ENCODE measurements at places on chromosomes 2 and 18.
A peak's percentile ranks its signal among the peaks of the same experiment; 100 is the strongest.

- no peak for DNase-seq
These were observed 24.6 kb upstream of the FZD7 start for GRCh38 chr2:202009019-202009481.

GRCh38 chr2:200247494-200247893, 59.0 kb upstream of the SPATS2L start:
- no peak for DNase-seq

- no peak for DNase-seq
These were observed 515.6 kb downstream of the ERBB4 start for GRCh38 chr2:212022966-212023365.

- DNase-seq: peak; percentile 38
These were observed 89.1 kb upstream of the KLF7 start for GRCh38 chr2:207254591-207255464.

GRCh38 chr2:133642791-133643191, 74.5 kb upstream of the NCKAP5 start:
- DNase-seq: no peak

DNA sequence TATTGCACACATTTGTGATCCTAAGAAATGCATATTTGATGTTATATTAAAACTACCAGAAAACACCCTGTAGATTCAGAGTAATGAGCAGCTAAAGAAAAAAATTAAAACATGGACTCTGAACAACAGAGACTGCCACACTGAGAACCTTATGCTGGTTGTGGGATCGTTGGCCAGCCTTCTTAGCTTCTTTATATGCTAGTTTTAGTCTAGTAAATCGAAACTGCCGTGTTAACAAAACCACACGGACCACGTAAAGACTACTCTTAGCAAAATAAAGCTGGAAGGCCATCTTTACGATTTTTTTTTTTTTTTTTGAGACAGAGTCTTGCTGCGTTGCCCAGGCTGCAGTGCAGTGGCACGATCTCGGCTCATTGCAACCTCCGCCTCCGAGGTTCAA, 22.8 kb downstream of the PER2 start:
- DNase-seq: no peak

DNA sequence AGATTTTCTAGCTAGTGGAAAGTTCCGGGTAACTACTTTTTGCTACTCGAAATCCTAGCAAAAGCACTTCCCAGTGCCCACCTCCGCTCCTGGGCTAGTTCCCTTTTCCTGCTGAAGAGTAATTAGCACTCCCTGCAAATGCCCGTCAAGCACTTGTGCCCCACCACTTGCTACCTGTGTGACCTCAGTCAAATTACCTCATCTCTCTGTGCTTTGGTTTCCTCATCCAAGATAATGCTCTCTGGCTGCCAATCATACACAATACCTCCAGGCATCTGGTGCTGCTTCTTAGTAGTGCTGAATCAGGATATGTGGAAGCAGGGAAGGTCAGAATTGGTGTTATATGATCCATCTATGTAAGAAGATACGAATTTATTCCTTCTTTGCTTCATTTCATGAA, 102.1 kb upstream of the CDCA7 start:
- no peak for DNase-seq

DNA sequence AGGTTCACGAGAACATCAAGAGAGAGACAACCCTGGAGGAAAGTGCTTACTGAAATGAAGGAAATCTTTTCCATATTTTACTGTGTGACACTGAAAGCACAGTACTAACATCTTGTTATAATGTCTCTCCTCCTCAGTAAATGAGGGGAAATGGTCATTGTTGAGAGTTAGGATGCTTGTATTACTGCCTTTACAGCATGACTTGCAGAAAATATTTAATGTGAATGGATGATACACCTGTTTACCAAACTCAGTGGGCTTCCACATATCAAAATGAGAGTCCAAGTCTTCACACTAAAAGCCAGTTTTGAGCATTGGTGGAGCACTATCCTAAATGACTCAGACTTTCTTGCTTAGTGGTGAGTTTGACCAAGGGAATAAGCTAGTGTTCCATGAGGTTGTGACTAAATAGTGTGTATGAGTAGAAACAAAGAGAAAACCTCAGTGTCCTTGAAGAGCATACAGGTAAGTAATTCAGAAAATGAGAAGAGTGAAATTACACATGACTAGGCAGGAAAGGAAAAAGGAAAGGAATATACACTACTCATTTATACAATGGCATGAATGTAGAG, 930.7 kb upstream of the CELF4 start:
- no peak for DNase-seq

DNA sequence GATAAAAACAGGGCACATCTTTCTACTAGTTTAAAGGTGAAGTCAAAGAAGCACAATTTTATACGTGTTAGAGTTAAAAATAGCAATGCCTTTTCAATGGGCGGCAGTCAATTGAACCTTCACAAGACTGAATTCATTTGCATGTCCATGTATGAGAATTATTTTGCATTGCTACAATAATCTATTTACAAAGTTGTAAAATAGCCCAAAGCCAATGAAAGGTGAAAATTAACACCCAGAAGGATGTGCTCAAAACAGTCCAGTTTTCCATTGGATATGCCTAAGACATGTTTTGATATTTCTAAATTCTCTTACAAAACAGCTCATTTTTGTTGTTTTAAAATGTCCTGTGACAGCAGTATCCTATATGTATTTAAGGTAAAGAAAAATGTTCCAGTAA, 425.1 kb upstream of the SYT4 start:
- DNase-seq: no peak

DNA sequence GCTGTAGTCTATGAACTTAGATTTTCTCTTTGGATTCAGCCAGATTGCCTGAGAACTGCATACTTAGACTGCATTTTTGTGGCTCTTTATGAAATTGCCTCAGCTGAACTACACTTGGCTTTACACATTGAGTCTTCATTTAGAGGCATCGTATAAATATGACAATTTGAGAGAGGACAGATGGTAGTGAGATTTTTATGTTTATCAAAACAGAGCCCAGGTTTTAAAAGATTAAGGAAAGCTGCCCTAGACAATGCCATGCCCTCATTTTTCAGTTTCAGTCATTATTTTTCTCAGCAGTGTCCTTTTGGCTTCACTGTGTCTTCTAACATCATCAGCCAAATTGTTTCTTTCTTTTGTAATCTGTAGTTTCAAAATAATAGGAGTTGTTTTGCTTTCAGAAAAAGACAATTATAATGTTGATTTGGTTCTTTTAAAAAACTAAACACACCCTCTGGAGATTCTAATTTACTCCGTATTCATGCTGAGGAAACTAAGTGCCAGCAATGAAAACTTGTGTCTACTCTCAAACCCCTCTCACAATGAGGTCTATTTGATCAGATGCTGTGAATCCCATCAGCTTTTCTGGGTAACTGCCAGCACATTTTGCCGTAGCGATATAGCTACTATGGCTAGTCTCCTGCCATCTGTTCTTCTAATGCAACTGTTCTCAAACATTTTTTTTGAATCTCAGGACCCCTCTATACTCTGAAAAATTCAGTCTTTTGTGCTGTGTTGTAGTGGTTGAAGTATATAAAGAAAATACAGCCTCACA, 46.2 kb downstream of the TWSG1 start:
- no peak for DNase-seq

GRCh38 chr18:55584201-55584600, 3.8 kb downstream of the TCF4 start:
- DNase-seq: no peak

- DNase-seq: no peak
These were observed 4.3 kb upstream of the INO80C start for GRCh38 chr18:35502052-35502451.

DNA sequence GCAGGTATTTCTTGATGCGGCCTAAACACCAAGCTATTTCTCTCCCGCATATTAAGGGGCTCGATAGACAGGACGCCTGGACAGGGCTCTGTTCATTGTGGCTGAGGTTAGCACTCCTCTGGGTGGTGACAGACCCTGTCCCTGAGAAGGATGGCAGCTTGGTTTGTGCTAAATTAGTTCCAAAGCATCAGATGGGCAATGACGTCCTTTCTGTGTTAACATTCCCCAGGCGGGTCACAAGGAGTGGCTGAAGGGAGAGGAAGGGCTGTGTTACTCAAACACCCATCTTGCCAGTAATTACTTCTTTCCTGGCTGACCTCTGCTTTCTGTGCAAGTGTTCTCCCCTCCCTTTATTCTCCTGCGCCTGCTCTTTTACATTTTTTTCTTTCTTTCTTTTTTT, 75.0 kb downstream of the TMEM247 start:
- no peak for DNase-seq

DNA sequence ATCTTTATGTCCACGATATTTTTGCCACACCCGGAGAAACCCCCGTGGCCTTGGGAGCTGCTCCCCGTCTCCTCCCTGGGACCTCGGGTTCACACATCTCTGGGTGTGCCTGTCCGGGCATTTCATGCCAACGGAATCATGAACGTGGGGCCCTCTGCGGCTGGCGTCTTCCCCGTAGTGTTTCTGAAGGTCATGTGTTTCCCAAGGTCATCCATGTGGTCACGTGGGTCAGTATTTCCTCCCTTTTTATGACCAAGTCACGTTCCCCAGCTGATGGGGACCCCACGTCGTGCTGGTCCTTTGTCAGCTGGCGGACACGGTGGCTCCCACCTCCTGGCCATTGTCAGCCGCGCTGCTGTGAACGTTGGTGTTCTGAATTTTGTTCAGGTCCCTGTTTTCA, 135.7 kb downstream of the NFATC1 start:
- DNase-seq: no peak

DNA sequence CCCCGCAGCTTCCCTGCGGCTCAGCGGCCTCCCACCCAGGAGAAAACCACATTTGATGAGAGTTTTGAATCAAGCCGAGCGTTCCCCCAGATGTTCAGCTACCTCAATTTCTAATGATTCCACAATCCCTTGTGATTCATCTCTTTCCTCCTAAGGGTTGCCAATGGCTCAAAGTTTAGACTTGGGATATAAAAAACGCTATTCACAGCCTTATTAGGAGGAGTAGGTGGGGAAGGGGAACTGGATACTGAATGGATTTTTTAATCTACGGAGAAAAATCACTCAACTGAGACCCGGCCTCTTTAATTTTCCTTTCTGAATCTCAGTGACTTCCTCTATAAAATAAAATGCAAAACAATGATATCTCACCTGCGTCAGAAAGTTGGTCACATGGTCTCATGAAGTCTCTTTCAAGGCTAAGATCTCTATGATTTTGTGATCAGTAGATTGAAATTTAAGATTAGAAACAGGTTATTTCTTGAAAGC, 192.6 kb upstream of the TCF4 start:
- no peak for DNase-seq

DNA sequence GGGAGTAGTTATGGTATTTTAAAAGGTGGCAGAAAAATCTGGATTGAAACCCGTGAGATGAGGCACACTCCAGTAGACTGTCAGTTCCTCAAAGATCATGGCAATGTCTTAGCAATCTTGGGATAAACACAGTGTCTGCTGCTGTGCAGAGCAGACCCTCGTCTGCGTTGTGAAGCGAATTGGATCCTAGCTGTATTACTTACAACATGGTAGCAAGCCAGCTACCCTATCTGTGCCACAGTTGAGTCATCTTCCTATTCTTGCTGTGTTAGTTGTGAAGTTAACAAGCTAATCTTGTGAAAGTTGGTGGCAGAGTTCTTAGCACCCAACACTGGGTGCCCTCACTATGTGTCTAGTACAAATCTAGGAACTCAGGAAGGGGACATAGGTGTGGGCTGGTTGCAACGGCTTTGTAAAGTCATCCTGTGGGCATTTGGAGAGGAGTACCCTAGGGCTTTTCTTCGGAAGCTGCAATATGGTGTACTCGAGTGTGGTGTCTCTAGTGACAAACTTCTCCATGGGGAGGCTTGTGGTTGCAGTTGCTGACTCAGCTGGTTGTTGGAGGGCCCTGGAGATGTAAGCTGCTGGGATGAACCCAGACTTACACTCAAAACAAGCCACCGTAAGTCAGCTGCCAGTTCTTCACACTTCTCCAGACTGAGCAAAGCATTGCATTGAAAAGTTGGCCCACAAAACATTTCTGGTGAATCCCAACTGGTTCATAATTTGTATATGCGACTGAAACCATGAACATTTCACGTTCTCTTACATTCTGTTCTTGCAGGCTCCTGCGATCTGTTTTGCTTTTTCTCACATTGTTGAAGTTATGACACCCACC, 61.5 kb downstream of the ADCYAP1 start:
- DNase-seq: no peak

GRCh38 chr2:121570667-121571055, 40.0 kb downstream of the RNU4ATAC start:
- no peak for DNase-seq

GRCh38 chr2:10900216-10901109, 11.3 kb upstream of the KCNF1 start:
- DNase-seq: peak; percentile 34

DNA sequence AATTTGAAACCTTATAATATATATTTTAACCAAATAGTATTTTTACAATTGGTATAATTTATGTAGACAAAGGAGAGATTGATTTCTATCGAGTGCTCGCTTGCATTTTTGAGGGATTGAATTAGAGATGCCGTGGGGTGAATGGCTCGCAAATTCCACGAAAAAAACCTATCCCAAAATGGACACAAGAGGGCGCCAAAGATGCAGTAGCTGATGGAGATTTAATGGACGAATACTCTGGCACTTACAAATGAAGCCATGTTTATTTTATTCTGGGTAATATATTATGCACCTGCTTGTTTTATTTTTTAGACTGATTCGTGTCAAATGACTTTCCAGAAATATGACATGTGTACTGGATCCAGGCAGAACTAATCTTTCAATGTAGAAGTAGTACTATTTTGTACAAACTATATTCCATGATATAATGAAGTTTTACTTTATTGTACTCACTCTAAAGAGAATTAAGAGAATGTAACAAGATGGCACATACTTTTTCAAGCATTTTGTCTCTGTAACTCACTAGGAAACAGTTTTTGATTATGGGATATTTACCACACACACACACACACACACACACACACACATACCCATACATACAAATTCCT, 505.4 kb downstream of the PLCL1 start:
- peak; percentile 44 for DNase-seq

DNA sequence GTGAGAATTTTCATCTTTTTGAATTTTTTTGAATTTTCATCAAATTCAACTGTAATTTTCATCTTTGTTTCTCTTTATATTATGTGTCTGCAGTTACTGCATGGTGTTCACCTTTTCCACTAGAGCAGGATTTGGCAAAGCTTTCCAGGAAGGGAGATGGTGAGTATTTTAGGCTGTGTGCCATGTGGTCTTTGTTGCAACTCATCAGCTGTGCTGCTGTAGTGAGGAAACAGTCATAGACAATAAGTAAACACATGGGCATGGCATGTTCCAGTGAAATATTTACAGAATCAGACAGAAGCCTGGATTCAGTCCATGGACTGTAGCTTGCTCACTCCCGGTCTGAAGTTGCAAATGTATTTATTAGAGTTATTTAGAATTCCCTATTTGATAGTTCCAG, 120.4 kb downstream of the DCDC2C start:
- DNase-seq: no peak
